ENCODE measurements at places on chromosomes 6 and 20.

DNA sequence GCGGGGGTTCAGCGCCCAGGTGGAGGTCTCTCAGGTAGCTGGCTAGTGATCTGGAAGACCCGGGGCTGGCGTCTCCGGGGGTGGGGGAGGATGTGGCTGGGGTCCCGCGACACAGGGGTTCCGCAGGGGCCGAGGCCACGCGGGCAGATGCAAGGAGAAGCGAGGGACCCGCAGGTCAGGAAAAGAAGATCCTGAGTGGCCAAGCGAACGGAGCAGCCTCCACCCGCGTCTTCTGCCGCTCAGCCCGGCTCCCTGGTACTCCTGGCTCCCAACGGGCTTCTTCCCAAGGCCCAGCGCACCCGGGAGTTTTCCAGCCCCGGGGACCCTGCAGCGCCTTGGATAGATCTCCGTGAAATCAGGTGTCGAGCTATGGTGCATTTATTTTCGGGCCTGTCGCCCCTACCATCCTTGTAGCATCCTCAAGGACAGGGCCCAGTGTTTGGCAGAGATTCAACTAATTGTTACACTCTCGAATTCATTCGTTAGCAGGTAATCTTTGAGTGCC lies 682 bp upstream of the CHD6 start:
- no peak for DNase-seq

- no peak for DNase-seq
These were observed 810.6 kb downstream of the EPHA7 start for GRCh38 chr6:92608751-92609150.

- no peak for DNase-seq
These were observed 6.1 kb downstream of the SLC32A1 start for GRCh38 chr20:38730167-38730988.

- no peak for DNase-seq
These were observed 497.8 kb downstream of the PREX1 start for GRCh38 chr20:48329676-48330664.

DNA sequence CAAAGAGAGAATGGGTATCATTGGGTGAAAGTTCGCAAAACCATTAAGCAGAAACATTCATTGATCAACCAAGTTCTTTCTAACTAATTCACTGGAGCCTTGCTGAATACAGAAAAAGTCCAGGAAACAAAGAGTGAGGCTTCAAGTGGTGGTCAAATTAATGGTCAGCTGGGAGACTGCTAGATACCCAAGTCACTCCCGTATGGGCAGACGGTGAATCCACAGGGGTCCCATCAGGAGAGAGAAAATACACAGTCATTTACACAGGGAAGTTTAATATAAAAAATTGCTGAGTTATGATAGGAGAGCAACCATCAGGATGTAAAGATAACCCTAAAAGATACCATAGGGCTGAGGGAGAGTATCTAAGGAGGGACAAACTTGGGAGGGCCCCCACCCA lies 198.7 kb upstream of the DTNBP1 start:
- no peak for DNase-seq

Measured in ureter (tissue), 1 donor.